ENCODE measurements at places on chromosomes 2 and 18.

DNA sequence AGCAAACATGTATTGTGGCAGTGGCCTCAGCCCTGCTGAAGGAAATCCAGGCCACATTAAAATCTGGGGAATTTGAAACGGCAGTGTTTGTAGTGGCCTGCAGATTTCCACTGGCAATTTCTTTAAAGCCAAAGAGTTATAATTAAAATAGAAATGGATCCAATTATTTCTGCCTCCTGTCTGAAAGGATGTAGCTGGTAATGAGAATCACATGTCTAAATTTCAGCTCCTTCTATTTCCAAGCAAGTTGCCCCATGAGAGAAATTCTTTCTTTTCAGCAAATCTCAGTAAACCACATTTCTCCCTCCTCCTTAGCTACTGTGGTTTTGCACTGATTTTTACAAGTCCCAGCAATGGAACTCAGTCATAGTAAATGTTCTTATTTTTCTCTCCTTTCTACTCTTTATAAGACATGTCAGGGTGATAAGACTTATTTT, 55.4 kb upstream of the ZNF396 start:
- no peak for DNase-seq

DNA sequence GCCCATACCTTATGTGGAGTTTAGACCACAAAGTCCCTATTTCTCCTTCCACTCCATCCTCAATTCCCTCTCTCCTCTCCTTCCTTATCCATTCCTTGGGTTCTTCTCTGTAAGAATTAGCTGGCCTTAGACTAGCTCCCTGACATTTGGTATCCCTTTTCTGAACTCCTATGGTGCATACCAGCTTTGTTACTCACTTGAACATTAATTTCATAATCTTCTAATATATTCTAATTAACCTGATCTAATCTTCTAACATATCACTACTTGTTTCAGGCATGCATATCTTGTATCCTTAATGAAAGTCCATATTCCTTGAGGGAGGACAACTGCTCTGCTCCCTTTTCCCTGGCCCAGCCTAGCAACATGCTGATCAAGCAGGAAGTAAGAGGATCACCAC, 66.4 kb downstream of the EHD3 start:
- no peak for DNase-seq

DNA sequence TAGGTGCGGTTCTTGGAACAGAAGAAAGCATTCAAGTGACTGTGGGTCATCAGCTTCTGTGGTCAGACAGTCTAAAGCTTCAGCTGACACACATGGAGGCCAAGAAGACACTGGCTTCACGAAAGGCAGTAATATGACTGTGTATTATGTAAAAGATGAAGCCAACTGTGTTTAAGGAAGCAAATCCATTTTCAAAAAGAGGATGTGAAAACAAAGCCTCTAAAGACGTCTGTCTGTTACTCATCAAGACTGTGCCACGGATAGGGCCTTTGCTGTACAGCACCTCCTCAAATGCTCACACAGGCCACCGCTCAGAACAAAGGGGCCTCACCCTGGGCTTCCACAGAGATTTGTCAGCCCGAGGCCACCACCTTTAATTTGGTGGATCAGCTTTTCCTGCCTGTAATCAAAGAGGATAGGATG, 21.1 kb upstream of the TMEM163 start:
- no peak for DNase-seq

DNA sequence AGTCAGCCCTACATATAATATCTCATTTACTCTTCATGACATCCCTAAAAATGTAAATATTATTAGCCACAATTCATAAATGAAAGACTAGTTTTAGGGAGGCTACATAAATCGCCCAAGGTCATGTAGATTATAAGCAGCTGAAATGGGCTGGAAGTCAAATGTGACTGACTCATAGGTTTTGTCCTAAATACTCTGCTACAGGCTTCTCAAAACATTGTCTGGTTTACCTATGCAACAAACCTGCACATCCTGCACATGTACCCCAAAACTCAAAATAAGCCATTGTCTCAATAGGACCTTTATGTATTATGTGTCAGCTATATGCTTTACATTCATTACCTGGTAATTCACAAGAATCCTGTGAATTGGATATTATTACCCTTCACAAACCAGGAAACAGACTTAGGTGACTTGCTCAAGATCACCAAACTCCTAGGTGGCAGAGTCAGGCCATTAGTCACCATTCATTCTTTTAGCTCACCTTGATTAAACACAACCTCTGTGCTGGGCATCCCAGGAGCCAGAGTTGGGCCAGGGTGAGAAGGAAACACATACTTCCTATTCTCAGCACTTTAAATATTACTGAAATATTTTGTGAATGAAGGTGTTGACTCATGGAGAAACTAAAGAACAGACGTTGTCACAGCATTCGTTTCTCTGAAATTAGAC, 69.4 kb upstream of the CPO start:
- DNase-seq = no peak

DNA sequence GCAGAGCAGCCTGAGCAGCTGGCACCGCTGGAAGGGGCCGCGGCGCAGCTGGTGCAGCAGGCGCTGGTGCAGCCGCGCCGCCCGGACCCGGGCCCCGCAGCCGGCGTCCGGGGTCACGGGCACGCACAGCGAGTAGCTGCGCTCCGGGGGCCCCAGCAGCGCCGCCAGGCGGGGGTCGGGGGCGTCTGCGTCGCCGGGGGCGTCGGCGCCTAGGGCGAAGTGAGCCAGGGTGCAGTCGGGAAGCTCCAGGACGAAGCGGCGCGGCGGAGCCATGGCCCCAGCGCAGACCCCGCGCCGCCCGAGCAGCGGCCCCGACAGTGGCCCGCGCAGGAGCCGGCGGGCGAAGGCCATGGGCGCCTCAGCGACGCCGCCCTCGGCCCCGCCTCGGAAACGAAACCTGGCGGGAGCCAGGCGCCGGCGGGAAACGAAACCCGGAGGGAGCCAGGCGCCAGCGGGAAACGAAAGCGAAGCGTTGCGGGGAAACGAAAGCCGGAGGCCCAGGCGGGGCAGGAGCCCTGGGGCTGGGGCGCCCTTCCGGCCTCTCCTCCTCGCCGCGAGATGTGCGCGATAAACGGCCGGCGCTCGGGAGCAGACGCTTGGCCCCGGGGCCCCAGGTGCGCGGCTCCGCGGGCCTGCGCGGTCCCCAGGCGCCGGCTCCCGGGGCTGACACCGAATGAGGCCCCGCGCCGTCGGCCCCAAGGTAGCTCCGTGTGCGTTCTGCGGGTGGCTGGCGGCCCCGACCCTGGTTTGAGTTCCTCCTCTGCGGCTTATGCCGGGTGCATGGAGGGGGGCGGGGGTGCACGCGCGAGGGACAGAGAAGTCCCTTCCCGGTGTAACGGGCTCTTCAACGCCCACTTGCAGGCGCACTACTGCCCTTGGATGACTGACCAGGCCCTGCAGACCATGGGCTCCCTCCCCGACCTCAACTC, at the start of gene CMPK2:
TSS of gene CMPK2 (minus strand) at position 562 of the 929 bp plus-strand sequence. CDS start at position 351, 211 bp downstream.
- peak; percentile 67 for DNase-seq

DNA sequence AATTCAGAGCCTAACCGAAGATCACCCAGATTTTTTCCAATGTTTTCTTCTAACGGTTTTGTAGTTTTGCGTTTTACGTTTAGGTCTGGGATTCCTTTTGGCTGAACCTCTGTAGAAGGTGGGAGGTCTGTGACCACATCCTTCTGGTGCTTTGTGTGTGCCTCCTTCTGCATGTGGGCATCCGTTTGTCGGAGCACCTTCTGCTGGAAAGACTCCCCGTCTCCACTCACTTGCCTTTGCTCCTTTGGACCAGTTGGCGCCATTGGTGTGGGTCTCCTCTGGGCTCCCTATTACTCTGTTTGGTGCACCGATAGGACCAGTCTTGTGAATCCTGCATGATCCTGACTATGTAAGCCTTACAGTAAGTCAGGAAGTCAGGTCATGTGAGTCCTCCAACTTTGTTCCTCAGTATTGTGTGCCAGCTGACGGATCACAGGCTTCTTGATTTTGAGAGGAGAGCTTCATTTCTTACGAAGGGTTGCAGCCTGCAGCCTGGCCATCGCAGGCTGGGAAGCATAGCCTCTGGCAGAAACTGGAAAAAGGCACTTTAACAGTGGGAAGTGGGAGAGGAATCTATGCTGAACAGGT, 13.6 kb downstream of the AQP12A start:
- peak; percentile 39 for DNase-seq

- no peak for DNase-seq
These were observed 547.2 kb upstream of the SETBP1 start for GRCh38 chr18:44133483-44133882.

GRCh38 chr18:44955825-44956224, 275.1 kb downstream of the SETBP1 start:
- DNase-seq = no peak

DNA sequence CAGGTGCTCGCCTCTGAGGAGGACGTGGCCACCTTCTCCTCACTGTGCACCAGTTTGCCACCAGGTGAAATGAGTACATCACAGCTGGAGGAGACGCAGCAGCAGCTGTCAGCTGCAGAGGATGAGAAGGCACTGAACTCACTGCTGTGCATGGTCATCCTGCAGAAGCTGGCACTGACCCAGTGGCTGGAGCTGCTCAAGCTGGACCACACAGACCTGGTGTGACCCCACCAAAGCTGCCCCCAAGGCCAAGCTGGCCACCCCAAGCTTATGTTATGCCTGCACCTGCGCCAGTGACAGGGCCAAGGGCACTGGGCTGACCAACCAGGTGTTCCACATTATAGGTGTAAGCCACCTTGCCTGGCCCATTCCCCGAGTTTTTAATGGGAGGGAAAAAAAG, 19.3 kb downstream of the CLK1 start:
- DNase-seq = no peak

GRCh38 chr2:888211-888801, 62.3 kb upstream of the SNTG2 start:
- DNase-seq = no peak

DNA sequence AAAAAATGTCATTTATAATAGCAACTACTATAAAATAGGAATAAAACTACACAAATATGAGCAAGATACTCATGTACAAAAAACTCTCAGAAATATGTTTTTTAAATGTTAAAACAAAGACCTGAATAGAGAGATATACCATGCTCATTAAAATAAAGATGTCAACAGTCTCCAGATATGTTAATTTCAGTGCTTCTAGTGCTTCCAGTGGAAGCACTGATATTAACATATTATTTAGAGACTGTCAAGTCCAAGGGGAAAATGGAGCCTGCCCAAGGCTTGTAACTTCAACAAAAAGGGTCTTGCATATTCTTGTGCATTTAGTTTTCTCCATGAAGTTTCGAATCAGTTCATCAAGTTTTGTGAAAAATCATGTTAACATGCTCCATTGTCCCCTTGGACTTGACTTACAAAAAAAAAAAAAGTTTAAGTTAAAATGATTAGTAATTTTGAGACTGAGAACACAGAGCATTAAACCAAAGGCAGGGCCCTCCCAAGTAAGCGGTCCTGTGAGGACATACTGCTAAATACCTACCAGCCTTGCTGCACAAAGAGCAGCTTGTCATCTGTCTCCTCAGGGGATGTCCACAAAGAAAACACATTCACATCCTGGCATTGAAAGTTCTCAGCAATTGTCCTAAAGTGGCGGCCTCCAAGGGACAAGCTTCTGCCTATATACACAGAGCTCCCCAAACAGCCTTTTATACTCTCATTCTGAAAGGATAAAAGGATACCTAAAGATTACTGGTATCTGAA, 501.9 kb upstream of the CHAC2 start:
- DNase-seq = no peak

DNA sequence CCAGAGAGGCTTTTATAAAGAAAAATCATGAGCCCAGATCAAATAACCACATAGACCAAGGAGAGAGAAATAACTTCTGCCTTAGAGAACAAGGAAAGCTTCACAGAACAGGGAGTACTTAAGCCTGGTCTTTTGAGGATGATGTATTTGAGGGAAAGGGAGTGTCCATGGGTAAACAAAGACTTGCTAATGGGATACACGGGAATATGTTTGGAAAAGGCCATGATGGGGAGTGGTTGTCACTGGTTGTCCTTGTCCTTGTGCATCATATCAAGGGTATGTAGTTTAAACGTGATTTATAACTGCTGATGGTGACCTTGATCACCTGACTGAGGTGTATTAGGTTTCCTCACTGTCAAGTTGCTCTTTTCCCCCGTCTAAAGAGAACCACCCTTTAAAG, 169.9 kb downstream of the FAM210A start:
- no peak for DNase-seq

GRCh38 chr2:71339685-71340084, 8.1 kb downstream of the ZNF638 start:
- DNase-seq = no peak

- no peak for DNase-seq
These were observed 272.0 kb upstream of the GCFC2 start for GRCh38 chr2:75982719-75983118.

- no peak for DNase-seq
These were observed 47.7 kb upstream of the NR4A2 start for GRCh38 chr2:156380117-156380645.

DNA sequence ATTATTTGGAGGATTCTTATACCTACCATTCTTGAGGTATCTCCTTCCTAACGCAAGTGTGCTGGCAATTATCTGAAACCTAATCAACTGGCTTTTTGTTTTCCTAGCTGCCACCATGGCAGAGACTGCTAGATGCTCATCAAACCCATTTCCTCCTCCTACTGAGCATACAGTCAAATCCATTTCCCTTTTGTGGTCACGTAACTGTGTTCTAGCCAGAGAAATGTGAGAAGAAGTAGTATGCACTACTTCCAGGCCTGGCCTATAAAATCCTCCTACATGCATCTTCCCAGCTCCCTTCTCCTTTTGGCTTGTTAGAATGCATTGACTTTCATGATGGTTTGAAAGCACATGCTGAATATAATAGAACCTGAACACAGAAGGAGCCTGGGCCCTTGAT, 494.1 kb upstream of the MEIS1 start:
- DNase-seq = peak; percentile 44

GRCh38 chr2:70921031-70921430, 14.7 kb upstream of the ATP6V1B1 start:
- DNase-seq = no peak

DNA sequence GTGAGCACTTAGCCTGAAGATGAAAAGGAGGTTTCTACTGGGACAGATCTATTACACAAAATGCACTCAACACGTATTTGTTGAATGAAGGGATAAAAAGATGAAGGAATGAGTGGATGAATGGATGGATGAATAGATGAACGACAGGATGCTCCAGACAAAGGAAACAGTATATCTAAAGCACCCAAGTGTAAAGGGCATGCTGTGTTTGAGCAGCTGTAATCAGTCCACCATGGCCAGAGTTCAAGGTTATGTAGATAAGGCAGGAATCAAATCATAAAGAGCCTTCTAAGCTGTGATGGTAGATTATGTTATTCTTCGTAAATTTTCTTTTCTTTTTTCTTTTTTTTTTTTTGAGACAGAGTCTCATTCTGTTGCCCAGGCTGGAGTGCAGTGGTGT, 213.8 kb upstream of the FBXO11 start:
- DNase-seq = no peak

DNA sequence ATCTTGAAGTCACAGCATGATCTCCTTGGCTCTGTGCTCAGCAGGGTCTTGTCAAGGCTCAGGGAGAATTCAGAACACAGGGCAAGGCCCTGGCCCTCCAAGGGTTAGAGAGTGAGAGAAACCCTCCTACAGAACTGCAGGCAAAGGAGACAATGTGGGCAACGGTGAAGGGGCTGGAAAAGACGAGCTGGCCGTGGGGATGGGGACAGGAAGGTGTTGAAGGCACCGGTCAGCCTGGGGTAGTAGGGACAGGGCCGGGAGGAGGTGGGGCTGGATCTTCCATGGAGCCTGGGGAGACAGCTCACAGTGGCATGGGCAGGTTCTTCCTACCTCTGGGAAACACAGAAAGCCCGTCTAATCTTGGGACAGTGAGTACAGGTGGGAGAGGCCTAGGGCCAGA, 92.2 kb upstream of the MCFD2 start:
- no peak for DNase-seq

Data from Jurkat, Clone E6-1 (cell line).